Uterus (tissue), 4 donors: ENCODE measurements at places on chromosomes 13 and 19. TPM values are rescaled to one million over a fixed set of nuclear protein-coding genes. Genes with fewer than 3 reads are reported as not detected.

- no peak for DNase-seq
Measured at GRCh38 chr13:99792079-99792921, 179.3 kb downstream of the ZIC5 start.

Gene IFNL3
- total RNA-seq: not detected

DNA sequence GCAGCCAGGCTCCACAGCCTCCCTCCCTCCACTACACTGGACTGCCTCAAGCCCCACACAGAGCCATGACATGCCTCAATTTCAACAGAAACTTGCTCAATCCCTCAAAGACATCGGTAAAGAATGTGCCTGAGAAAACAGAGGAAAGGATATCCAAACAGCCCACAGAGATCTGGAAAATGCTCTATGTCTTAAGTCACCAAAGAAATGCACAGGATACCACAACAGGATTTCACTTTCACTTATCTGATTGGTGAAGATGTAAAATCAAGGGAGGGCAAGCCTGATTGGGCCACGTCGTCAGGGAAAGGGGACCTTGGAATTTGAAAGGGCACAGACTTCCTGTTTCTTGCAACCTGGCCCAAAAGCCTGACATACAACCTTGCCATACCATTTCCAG lies 14.2 kb downstream of the CACNA1A start:
- DNase-seq: no peak

Gene LYPD5
- 1.2 TPM for total RNA-seq

GRCh38 chr19:46022431-46023310 lies at the start of gene PGLYRP1:
Gene PGLYRP1 (minus strand): TSS chr19:46023053. CDS start chr19:46023021, 32 bp downstream.
- no peak for DNase-seq

- DNase-seq: no peak
Measured at GRCh38 chr13:105278943-105279381, 1256.5 kb downstream of the EFNB2 start.

GRCh38 chr13:30113551-30113950 lies 193.8 kb downstream of the KATNAL1 start:
- DNase-seq: no peak

Gene ZNF738
- 0.59 TPM for total RNA-seq

Gene DACH1
- total RNA-seq: 1.5 TPM

DNA sequence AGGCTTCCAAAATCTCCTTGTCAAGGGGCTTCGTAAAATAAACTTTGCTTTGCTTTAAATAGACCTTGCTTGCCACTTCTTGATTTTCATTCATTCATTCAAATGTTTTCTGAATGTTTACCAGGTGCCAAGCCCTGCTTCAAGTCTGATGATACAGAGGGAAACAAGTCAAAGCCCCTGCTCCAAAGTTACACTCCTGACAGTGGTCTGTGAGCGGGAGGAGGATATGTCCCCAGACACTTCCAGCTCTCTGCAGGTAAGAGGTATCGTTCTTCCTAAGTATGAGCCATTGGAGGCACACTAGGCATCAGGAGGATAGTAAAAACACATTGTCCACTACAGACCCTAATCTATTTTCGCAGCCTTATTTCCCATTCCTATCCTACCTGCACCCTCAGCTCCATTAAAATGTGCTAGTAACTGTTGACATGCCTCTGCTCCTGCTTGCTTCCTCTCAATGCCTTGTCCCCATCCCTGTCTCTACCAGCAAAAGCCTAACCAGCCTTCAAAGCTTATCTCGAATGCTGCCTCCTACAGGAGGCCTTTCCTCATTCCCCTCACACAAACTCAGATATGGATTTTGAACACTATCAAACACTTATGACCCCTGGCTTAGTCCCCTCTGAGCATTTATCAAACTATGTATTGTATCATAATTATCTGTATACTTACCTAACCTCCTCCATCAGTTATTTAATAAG lies 6.2 kb upstream of the WBP4 start:
- DNase-seq: no peak

Gene GET3
- 32.4 TPM for total RNA-seq

GRCh38 chr19:13207846-13208671 lies 57.8 kb downstream of the IER2 start:
- DNase-seq: peak; percentile 79

Gene MATK
- total RNA-seq: 1.5 TPM

DNA sequence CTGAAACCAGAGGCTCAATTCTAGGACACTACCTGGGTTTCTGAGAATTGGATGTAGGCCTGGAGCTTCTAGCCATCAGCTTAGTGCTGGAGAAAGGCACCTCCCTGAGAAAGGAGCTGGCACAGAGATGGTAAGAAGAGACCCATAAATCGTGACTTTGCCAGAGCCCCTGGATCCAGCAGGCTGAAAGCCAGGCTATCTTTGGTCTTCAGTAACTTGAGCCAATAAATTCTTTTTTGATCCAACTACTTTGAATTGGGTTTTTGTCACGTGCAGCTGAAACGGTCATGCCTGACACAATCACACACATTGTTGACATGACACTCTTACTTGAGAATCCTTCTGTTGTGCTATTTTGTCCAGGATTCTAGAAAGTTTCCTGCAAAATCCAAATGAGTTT lies 103.4 kb downstream of the LHFPL6 start:
- DNase-seq: no peak

Gene PDE4C
- 3.3 TPM for total RNA-seq

Gene ZNF98
- total RNA-seq: 7.4 TPM

GRCh38 chr19:10379880-10380312 lies 476 bp downstream of the TYK2 start:
- DNase-seq: no peak

DNA sequence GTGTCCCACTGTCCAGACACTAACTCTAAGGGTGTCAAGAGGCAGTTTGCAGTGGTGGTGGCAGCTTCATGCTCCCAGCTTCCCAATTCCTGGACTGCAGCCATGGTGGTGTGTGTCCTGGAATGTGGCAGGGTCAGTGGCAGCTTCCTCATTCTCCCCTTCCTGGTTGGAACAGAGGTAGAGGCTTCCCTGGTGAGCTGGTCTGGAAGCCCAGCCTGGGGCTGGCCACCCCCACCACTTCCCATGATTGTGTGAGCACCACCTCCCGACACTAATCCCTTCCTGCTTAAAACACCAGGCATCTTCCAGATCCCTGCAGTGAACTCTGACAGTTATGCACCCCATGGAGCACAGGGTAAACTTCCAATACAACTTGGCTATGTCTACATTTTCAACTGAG lies 134.9 kb downstream of the RAP2A start:
- no peak for DNase-seq

- DNase-seq: no peak
Measured at GRCh38 chr13:65642301-65642700, 1587.8 kb downstream of the PCDH9 start.

- DNase-seq: no peak
Measured at GRCh38 chr19:40424637-40425449, 949 bp downstream of the SERTAD1 start.

DNA sequence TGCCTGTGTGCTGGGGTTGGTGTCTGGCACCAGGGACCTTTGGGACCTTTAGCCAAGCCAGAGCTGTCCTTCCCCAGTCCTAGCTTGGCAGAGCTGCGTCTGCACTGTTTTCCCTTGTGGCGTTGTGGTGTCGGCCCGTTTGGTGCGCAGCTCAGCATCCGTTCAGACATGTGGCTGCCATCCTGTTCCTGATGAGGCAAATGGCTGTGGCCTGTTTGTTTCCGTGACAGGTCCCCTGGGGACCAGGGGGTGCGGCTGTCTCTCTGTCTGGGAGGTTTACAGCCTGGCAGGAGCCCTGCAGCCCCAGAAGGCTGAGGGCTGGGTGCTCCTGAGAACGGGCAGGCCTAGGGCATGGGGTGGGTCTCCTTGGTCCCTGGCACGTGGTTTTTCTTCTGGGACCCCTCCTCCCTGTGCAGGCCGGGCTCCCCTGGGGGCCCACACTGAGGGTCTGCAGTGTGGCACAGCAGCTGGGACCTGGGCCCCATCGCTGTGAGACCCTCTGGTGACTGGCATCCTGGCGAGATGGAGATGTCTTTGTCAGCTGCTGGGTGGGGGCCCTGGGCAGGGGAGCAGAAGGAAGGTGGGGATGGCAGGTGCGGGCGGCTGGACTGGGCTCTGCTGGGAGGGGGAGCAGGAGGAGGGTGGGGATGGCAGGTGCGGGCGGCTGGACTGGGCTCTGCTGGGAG lies 4.0 kb downstream of the SPPL2B start:
- DNase-seq: no peak

DNA sequence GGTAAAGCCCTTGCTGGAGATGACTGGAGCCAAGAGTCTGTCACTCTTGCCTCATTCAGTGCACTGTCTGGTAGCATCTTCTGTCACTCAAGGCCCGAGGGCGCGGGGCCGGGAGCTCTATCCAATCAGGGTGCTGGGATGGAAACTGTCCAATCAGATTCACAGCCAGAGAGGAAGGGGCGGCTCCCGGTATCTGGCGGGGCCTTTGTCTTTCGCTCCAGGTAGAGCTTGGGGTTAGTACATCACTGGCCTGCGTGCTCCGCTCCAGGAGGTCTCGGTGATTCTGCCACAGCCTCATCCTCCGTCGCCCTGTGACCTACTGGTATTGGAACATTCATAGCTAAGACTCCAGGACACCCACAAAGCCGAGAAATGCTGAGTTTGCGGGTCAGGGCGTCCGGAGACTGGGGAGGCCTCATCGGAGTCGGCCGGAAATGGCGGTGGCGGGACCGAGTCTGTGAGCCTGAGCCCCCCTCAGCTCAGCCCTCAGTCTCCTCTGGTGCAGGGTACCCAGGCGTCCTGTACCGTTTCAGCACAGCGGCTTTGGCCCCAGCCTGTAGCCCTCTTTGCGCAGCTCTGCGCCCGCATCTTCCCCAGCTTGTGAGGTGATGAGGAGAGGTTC lies 20.6 kb upstream of the ZNF430 start:
- DNase-seq: peak; percentile 77

Gene CLDN10
- 27.6 TPM for total RNA-seq

DNA sequence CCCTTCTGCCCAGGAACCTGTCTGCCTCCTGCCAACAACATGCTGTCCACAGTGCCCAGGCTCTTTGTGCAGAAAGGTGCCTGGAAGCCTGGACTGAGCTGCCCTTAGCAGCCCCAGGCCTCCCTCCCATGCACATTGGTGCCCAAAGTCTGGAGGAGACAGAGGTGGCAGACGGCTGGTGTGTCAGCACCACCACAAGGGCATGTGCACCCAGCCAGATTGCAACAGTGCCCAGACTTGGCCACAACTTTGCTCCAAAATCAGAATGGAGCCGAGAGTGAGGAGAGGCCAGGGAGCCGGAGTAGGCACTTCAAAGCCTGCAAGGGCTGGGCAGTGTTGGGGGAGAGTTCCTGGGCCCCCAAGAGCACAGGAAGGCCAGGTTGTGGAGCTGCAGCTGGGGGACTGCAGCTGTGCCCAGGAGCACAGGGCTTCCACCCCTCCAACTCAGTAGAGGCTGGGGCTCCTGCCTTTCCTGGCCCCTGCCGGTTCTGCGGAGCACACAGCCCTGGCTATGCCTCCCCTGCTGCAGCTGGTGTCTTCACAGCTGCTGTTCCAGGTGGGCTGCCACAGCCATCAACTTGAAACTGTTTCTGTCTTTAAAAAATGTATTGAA lies 1255.8 kb downstream of the SLITRK5 start:
- DNase-seq: no peak

GRCh38 chr19:2221918-2222317 lies 14.2 kb downstream of the PLEKHJ1 start:
- DNase-seq: no peak

DNA sequence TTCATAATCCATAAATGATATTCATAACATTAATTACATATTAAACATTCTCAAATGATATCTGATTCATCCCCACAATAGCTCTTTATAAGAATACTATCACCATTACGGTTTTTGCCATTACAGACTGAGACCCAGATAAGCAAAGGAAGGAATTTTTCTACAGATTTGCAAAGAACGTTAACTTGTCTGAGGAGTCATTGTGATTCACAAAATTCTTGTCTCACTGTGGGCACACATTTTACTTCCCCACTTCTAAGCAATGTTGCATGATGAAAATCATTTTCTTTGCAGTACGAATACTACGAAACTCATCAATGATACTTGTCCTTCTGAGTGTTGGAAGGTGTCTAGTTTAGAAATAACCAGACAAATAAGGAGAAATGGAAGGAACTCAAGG lies 70.1 kb downstream of the NALCN start:
- no peak for DNase-seq

GRCh38 chr19:16519230-16519687 lies 23.0 kb downstream of the CHERP start:
- DNase-seq: no peak

DNA sequence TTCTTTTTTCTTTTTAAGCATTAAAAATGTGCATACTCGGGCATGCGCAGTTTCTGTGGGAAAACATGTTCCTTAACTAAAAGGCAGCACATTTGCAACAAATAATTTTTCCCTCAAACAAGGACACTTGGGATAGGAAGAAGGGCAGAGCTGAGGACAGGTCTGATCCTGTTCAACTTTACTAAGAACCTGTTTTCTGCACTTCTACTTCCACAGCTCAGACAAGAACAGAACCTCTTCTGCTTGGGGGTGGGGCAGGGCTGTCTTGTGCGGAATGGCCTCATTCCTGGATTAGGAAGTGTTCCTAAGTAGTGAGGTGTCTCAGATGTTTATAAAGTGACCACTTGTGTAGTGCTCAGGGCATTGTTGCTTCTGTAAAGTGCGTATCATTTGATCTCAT lies 18.3 kb downstream of the SAFB start:
- no peak for DNase-seq

Gene KLF2
- total RNA-seq: 33.3 TPM

DNA sequence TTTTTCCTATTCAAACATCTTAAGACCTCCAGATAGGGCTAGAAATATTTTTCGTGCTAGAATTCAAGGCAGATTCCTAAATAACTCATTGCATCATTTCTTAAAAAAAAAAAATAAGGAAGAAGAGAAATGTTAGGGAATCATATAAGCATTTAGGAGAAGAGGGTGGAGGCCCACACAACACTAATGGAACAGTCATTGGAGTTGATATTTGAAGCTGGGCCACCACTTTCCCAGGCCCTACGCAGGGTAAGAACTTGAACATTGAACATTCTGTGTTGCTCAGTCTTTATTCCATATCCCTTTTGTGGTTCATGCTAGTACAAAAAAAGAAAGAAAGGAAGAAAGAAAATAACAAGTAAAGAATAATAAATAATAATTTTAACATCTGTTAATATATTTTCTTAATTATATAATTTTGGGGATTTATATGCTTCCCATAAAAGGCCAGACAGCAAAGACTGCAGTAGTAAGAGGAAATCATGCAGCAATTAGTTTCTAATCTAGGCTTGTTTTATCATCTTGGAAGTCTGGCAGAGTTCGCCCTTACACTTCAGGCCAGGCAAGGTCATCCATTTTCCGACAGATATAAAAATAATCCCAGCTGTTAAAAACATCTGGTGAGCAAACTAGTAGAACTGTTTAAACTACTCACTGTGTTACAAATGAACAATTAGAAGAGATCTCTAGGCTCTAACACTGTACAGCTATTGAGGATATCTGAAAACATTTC lies 127.7 kb downstream of the FRY start:
- DNase-seq: no peak

Gene FCER2
- 0.28 TPM for total RNA-seq

GRCh38 chr13:112759827-112760226 lies 70.0 kb downstream of the ATP11A start:
- DNase-seq: no peak

Gene INAFM1
- 3.2 TPM for total RNA-seq

- DNase-seq: no peak
Measured at GRCh38 chr19:13989487-13989886, 16.6 kb downstream of the RFX1 start.

GRCh38 chr13:30431269-30431940 lies 9.1 kb downstream of the UBE2L5 start:
- no peak for DNase-seq
